ENCODE measurements at places on chromosomes 1 and 21.

DNA sequence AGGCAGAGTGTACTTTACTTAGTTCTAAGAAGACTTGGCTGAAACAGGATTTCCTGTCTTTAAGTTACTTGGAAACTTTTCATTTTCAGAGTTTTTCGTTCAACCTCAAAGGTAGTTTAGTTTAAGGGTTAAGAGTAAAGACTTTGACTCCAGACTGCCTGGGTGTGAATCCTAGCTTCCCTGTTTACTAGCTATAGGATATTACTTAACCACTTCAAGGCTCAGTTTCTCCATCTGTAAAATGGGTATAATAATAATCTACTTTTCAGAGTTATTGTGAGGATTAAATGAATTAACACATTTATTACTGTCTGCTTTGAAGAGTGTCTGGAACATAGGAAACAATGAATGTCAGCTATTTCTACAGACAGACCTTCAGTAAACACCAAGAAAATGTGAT is 30.0 kb downstream of the ZNHIT6 start:
- no peak for DNase-seq

DNA sequence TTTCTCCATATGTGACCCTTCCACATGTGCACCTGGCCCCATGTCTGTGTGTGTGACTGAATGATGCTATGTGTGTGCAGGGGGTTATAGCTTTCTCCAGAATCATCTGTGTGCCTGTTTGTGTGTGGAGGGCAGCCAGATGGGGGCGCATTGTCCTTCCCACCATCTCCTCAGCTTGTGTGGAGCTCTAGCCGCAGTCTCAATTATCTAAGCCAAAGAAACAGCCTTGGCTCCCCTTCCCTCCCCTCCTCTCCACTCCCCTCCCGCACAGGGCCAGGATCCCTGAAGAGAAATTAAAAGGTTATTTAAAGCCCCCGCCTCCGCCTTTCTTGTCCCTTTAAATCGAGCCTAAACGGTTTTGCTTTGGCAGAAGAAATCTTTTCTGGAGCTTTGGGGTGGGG is 1.8 kb upstream of the DMBX1 start:
- DNase-seq: no peak

DNA sequence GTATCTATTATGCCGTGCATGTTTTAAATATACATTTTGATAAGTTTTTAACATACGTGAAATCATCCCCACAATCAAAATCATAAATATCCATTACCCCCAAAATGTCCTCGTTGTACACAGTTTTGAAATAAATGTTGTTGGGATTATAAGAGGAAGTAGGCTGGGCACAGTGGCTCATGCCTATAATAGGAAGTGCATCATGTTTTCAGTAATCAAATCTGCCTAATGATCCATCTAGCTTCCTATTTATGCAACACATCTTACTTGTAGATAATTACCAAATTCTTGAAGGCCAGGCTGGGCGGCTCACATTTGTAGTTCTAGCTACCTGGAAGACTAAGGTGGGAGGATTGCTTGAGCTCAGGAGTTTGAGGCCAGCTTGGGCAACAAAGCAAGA is 15.0 kb upstream of the IFNGR2 start:
- no peak for DNase-seq

- no peak for DNase-seq
Observed at GRCh38 chr1:16720351-16721223, 19.7 kb upstream of the RNU1-4 start.

GRCh38 chr1:84773195-84773594 is 82.9 kb upstream of the SSX2IP start:
- DNase-seq: no peak

All from AG09309 (cell line).